ENCODE measurements at places on chromosomes 13 and 19. TPM values are rescaled to one million over a fixed set of nuclear protein-coding genes. Genes with fewer than 3 reads are reported as not detected.

Gene KCNRG
- 6.7 TPM for polyA plus RNA-seq

Gene CGB2
- not detected for polyA plus RNA-seq

Gene ZNF582
- polyA plus RNA-seq = 7.5 TPM

Gene TEX29
- polyA plus RNA-seq = not detected

Gene GPC6
- 9.0 TPM for polyA plus RNA-seq

Gene MEDAG
- polyA plus RNA-seq = not detected

Gene ZNF773
- polyA plus RNA-seq = 17.2 TPM

Gene ZNF175
- polyA plus RNA-seq = 10.9 TPM

Gene GIPR
- 13.1 TPM for polyA plus RNA-seq

Gene TEAD2
- polyA plus RNA-seq = 1.0 TPM

Gene MAP1S
- 5.8 TPM for polyA plus RNA-seq
